Ovary (tissue), 10 donors: ENCODE measurements at places on chromosomes 1 and 21. TPM values are rescaled to one million over a fixed set of nuclear protein-coding genes. Genes with fewer than 3 reads are reported as not detected.

PLCH2 gene
- 0.84 TPM for total RNA-seq

FAM229A gene
- total RNA-seq: 9.1 TPM

AK5 gene
- total RNA-seq: 1.3 TPM

KDF1 gene
- total RNA-seq: 1.1 TPM

PRKAA2 gene
- 2.4 TPM for total RNA-seq

LENEP gene
- total RNA-seq: not detected

SPATA46 gene
- not detected for total RNA-seq

SELP gene
- 3.6 TPM for total RNA-seq

- peak overlapping the region; percentile 99 for H3K27ac ChIP-seq
- H3K4me1 ChIP-seq: peaks cover 7% of the 10 kb centered on the region
- H3K27me3 ChIP-seq: no peaks in the 10 kb centered on the region
Observed at GRCh38 chr1:147542569-147542897, 1.2 kb downstream of the BCL9 start.

DNA sequence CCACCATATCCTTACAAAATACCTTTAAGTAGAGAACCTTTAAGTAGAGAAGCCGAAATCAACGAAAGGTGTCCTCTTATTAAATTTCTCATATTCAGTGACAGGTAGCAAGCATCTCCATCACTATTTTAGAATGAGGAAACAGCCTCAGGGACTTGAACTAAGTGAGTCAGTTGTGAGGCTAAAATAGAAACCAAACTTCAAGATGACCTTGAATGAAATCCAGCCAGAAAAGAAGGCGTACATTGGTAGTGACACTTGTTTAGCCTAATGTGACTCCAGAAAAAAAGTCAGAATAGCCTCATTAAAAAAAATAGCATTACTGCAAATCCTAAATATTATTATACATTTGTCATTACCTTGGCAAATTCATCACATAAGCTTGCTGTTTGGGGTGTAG is 20.1 kb downstream of the RGS8 start:
- DNase-seq: no peak
- no peaks in the 10 kb centered on the region for H3K4me1 ChIP-seq
- no peak overlapping the region for H3K4me3 ChIP-seq
- no peaks in the 10 kb centered on the region for H3K27me3 ChIP-seq
- no peak overlapping the region for H3K27ac ChIP-seq
- H3K36me3 ChIP-seq: no peaks in the 10 kb centered on the region

- DNase-seq: no peak
- no peaks in the 10 kb centered on the region for H3K27me3 ChIP-seq
Observed at GRCh38 chr1:55694310-55694801, 479.2 kb upstream of the USP24 start.

DNA sequence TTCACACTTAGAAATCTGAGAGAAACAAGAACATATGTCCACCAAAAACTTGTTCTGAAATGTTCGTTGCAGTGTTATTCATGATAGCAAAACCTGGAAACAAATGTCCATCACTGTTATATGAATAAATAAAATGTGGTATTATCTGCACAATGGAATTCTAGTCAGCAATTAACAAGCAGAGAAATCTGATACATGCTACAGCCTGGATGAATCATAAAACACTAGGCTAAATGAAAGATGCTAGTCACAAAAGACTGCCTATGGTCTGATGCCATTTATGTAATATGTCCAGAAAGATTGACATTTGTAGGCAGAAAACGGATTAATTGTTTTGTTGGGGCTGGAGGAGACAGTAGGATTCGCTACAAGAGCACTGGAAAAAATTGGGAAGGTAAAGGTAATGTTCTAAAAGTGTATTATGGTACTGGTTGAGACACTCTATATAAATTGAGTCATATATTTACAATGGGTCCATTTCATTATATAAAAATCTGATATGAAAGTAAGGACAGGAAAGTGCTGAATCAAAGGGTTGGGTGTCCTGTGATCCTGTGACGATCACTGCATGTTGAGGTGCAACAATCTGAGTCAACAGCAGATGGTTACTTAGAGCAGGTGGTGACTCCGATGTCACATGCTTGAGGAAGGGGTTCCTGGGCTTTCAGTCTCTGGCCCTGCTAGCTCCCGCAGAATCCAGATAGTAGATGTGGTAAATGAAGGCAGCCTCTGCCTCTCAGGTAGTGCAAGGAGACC is 102.1 kb upstream of the NBPF4 start:
- H3K4me3 ChIP-seq: no peak overlapping the region
- H3K36me3 ChIP-seq: no peaks in the 10 kb centered on the region
- no peaks in the 10 kb centered on the region for H3K27me3 ChIP-seq

- no peak overlapping the region for H3K4me3 ChIP-seq
- no peaks in the 10 kb centered on the region for H3K27me3 ChIP-seq
- no peak overlapping the region for H3K27ac ChIP-seq
- DNase-seq: no peak
- peaks cover 6% of the 10 kb centered on the region for H3K4me1 ChIP-seq
Observed at GRCh38 chr1:231919886-231920285, 293.3 kb downstream of the DISC1 start.

DNA sequence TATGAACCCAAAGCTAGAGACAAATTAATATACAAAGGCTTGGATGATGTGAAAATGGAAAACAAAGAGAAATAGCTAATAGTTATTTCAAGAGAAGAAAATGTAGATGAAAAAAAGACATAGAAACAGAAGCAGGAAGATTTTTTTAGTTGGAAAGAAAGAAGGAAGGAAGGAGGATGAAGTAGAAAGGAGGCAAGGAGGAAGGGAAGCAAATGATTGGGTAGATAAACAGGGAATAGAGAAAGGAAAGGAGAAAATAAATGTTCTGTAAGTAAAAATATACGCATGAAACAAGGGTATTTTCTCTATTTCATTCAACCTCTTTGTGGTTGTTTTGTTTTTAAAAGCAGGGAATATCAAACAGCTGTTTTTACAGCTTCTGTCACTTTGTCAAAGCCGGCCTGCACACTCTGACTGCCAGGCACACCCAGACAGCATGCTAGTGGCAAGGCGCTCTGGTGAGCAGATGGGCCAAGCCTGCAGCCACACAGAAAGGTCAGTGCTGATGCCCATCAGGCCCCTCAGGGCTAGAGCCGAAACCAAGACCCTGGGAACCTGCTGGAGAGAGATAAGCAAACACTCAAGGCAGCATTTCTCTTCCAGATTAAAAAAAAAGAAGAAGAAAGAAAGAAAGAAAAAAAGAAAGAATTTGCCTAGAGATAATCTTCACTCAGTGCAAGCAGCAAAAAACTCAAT is 72.9 kb upstream of the CTTNBP2NL start:
- H3K36me3 ChIP-seq: no peaks in the 10 kb centered on the region
- no peaks in the 10 kb centered on the region for H3K27me3 ChIP-seq
- DNase-seq: no peak
- peaks cover 4% of the 10 kb centered on the region for H3K4me1 ChIP-seq
- no peak overlapping the region for H3K27ac ChIP-seq
- H3K4me3 ChIP-seq: no peak overlapping the region

GRCh38 chr21:37899146-37899545 is 17.1 kb downstream of the KCNJ6 start:
- no peak overlapping the region for H3K27ac ChIP-seq
- H3K4me3 ChIP-seq: no peak overlapping the region
- H3K27me3 ChIP-seq: no peaks in the 10 kb centered on the region
- no peaks in the 10 kb centered on the region for H3K36me3 ChIP-seq
- H3K4me1 ChIP-seq: no peaks in the 10 kb centered on the region

GRCh38 chr1:168513656-168514404 is 30.0 kb downstream of the XCL2 start:
- no peak overlapping the region for H3K4me3 ChIP-seq
- DNase-seq: no peak
- no peaks in the 10 kb centered on the region for H3K36me3 ChIP-seq
- H3K27ac ChIP-seq: no peak overlapping the region
- peaks cover 7% of the 10 kb centered on the region for H3K4me1 ChIP-seq
- no peaks in the 10 kb centered on the region for H3K27me3 ChIP-seq

DNA sequence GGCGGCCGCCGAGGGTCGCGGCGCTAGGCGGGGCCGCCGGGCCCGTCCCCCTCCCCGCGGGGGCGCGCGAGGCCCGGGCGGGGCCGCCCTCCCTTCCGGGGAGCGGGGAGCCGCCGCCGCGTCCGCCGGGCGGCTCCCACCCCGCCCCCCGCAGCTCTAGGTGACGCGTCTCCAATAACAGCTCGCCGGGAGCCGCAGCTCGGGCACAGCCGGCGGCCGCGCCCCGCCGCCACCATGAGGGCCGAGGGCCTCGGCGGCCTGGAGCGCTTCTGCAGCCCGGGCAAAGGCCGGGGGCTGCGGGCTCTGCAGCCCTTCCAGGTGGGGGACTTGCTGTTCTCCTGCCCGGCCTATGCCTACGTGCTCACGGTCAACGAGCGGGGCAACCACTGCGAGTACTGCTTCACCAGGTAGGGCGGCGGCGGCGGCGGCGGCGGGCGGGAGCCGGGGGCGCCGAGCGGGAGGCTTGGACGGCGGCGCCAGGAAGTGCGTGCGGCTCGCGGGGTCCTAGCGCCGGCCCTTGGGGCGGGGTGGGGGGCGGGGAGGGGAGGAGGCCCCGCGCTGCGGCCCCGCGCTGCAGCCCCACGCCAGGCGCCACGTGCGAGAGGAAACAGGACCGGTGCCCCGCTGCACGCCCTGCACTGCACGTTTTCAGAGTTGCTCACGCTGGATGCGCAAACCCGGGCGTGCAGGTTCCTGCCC is at the start of gene SMYD2:
Gene SMYD2, plus strand, starts transcription at position 139 of the 699 bp plus-strand sequence. Its CDS starts 96 bp downstream, at position 235.
- peak within 1 kb of the TSS; percentile 91 for H3K27ac ChIP-seq
- DNase-seq: peak; percentile 73
- H3K4me3 ChIP-seq: peak within 1 kb of the TSS; percentile 74
- no peaks in the 10 kb centered on the region for H3K36me3 ChIP-seq

DNA sequence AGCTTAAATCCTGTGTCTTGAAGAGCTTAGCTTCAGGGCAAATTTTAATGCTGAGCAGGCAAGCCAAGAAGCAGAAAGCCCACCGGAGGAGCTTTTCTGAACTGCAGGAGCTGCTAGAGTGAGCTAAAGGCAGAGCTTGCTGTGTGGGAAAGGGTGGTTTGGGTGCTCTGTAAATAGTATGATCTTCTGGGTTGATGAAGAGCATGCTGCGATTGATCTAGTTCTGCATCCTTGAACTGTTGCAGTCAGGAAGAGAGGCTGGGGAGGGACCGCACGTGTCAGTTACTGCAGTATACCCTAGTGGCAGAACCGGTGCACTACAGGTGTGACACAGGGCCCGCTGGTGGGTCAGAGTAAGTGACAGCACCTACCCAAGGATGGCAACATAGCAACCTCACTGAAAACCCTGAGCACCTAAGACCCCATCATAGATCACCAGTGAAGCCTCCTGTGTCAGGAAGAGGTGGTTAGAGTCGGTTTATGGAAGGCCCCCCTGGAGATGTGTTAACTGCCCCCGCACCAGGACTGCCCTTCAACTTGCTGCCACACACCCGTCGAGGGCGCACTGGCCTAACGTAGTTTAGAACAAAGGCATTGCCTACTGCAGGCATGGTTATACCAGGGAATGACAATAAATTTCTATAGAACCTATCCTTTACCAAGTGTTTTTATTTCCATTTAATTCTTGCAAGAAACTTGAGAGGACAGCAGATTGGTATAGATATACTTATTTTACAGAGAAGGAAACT is 146.0 kb upstream of the KIAA0040 start:
- H3K4me1 ChIP-seq: no peaks in the 10 kb centered on the region
- no peak overlapping the region for H3K4me3 ChIP-seq
- DNase-seq: no peak
- no peak overlapping the region for H3K27ac ChIP-seq
- no peaks in the 10 kb centered on the region for H3K36me3 ChIP-seq

- no peak overlapping the region for H3K4me3 ChIP-seq
- H3K4me1 ChIP-seq: peaks cover 4% of the 10 kb centered on the region
- no peak for DNase-seq
- no peaks in the 10 kb centered on the region for H3K36me3 ChIP-seq
Observed at GRCh38 chr1:64581135-64581842, 111.4 kb downstream of the CACHD1 start.

GRCh38 chr21:31201144-31201543 is 142.9 kb downstream of the TIAM1 start:
- H3K4me3 ChIP-seq: no peak overlapping the region
- H3K27ac ChIP-seq: no peak overlapping the region
- H3K36me3 ChIP-seq: no peaks in the 10 kb centered on the region
- H3K27me3 ChIP-seq: no peaks in the 10 kb centered on the region
- no peak for DNase-seq
- H3K4me1 ChIP-seq: no peaks in the 10 kb centered on the region

- no peak overlapping the region for H3K4me3 ChIP-seq
- no peak overlapping the region for H3K27ac ChIP-seq
- no peaks in the 10 kb centered on the region for H3K4me1 ChIP-seq
- H3K27me3 ChIP-seq: no peaks in the 10 kb centered on the region
Observed at GRCh38 chr1:189431447-189431846, 1046.2 kb downstream of the BRINP3 start.

GRCh38 chr1:232204269-232204668 is 425.7 kb downstream of the SIPA1L2 start:
- H3K4me1 ChIP-seq: no peaks in the 10 kb centered on the region
- H3K27ac ChIP-seq: no peak overlapping the region
- no peak for DNase-seq
- no peaks in the 10 kb centered on the region for H3K27me3 ChIP-seq
- H3K4me3 ChIP-seq: no peak overlapping the region
